Germinal center (tissue), 1 donor: ENCODE measurements at places on chromosomes 12 and 14.

DNA sequence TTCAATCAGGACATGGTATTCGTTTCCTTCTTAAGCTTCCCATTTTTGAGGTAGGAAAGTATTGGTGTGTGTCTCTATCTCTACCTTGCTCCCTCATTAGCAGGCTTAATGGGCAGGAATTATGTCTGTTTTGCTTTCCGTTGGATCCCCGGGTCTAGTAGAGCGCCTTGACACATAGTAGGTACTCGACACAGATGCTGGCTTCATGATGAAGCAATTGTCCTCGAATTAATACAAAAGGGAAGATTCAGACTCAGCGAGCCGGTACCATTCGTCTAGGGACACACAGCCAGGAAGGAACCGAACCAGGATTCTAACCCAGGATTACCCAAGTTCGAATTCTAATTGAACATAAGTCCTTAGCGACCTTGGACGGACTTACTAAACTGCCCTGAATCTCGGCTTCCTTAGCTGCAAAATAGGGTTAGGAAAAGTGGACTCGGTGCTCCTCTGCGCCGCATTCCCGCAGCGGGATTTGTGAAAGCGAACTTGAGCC, 496 bp upstream of the ISCU start:
- DNase-seq, result no peak

GRCh38 chr12:110042264-110042663, 6.1 kb downstream of the C12orf76 start:
- no peak for DNase-seq

- peak; percentile 9 for DNase-seq
These were observed 115.2 kb upstream of the PELI2 start for GRCh38 chr14:56002876-56003625.

- no peak for DNase-seq
These were observed 49.5 kb downstream of the ATP2A2 start for GRCh38 chr12:110330544-110330943.

GRCh38 chr14:82725213-82725612, 1191.6 kb upstream of the SEL1L start:
- no peak for DNase-seq

GRCh38 chr12:62655666-62656151, 189.1 kb downstream of the MON2 start:
- DNase-seq, result no peak

DNA sequence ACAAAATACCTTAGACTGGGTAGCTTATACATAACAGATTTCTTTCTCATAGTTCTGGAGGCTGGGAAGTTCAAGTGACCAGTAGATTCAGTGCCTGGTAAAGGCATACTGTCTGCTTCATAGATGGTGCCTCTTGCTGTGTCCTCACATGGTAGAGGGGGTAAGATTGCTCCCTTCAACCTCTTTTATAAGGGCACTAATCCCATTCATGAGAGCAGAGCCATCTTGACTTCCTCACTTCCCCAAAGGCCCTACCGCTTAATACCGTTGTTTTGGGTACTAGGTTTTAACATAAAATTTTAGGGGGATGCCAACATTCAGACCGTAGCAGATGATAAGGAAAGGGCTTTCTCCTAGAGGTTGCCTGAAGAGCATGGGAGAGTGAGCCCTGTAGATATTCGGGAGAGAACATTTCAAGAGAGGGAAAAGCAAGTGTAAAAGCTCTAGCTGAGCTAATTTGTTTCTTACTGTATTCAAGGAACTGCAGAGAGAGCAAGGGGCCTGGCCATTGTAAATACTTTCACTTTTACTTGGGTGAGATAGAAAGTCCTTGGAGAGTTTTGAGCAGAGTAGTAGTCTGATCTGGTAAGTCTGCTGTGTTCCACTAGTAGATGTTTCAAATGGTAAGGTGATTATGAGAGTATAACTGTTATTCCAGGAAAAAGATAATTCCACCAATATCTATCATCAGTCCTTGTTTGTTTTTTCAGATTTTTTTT, 27.3 kb downstream of the FRS2 start:
- peak; percentile 31 for DNase-seq

DNA sequence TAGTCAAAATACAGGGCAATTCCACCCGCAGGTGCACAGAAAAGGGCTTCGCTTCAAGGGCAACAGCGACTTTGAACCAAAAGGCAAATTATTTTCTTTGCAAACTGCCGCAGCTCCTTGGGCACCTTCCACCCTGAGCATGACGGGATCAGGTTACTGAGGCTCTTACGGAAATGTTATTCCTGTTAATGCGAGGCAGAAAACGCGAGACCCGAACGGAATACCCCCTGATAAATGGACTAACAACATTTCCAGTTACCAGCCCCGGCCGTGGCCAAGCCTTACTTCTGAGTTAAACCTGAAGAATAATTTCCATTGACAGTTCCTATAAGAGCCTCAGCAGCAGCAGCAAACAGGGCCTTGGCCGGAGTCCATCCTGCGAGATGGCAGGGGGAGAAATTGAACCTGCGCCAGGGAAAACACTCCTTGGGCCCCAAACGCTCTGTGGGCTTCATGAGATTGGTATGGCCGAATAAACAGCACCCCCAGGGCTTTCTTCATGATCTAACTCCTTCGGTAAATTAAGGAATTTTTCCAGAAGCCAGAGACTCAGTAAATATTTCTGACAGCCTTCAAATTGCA, 70.0 kb upstream of the DICER1 start:
- no peak for DNase-seq

GRCh38 chr12:3107954-3108353, 30.8 kb downstream of the TSPAN9 start:
- DNase-seq, result no peak

- no peak for DNase-seq
These were observed 869 bp upstream of the NOVA1 start for GRCh38 chr14:26598672-26599131.
